Hepatocyte (in vitro differentiated cells): ENCODE measurements at places on chromosomes 2 and 18.

- DNase-seq = no peak
These were observed 27.6 kb downstream of the GALNT3 start for GRCh38 chr2:165766326-165766927.

GRCh38 chr2:197356136-197356535 is 45.6 kb upstream of the ANKRD44 start:
- no peak for DNase-seq

GRCh38 chr2:7666596-7667259 is 749.5 kb downstream of the RNF144A start:
- DNase-seq = no peak

GRCh38 chr2:137975280-137976271 is 11.3 kb downstream of the HNMT start:
- peak; percentile 47 for DNase-seq

DNA sequence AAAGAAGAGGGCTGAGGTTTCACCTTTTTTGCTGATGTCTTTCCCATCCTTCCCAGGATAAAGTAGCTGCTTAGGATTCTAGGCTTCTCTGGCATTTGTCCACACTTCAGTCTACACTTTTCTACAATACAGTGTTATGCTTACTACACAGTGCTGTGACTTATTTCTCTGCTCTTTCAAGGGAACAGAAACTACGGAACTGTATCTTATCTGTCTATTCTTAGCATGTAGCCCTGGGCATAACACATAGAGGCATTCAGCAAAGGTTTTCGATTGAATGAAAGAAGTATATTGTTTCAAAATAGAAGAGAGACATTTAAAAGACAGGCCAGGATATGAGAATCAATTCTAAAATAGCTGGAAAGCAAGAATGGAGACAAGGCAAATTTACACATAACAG is 110.9 kb downstream of the ARHGEF33 start:
- no peak for DNase-seq

GRCh38 chr18:50494569-50494968 is 65.3 kb upstream of the MAPK4 start:
- no peak for DNase-seq

DNA sequence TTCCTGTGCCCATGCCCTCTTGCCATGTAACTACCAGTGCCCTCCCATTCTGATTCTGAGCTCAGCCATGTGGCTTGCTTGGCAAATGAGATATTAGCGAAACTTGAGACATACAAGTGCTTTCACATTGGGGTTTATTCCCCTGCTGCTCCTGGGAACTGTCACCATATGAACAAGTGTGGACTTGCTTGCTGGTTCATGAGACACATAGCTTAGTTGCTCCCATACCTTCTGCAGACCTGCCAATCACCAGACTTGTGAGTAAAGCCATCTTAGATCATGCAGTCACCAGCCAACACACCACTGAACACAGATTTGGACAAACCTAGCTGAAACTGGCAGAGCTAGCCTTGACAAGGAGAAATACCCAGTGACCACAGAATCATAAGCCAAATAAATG is 155.1 kb downstream of the SS18 start:
- DNase-seq = no peak

DNA sequence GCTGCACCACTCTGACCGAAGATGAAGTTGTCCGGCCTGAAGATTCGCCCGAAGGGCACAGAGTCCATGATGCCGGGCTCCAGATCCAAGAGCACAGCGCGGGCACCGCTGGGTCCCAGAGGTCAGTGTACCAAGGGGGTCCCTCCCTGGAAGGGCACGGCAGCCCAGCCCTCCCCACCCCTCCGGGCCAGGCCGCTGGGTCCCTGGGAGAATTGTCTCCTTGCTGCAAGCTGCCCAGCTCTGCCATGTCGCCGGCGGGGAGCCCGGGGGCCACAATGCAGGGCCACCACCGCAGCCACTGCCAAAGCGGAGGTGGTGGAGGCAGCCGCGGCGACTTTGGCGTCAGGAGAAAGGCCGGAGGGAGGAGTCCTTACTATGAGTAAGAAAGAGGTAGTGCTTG is 189.5 kb upstream of the CYRIA start:
- DNase-seq = no peak

DNA sequence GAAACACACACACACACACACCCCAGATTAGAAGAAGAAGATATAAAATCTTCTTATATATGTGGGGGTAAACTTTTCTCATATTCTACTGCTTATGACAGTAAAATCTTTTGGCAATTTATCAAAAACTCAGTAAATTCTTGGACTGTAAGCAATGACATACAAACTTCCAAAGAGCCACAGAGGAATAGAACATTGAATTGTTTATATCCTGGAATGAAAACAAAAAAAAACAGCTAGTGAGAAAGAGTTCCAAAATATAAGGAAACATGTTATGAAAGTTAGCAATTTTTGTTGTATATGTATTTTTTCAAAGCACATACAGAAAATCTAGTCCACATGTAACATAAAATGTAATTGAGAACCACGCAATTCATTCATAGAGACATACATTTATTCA is 764.9 kb downstream of the DSC3 start:
- no peak for DNase-seq

DNA sequence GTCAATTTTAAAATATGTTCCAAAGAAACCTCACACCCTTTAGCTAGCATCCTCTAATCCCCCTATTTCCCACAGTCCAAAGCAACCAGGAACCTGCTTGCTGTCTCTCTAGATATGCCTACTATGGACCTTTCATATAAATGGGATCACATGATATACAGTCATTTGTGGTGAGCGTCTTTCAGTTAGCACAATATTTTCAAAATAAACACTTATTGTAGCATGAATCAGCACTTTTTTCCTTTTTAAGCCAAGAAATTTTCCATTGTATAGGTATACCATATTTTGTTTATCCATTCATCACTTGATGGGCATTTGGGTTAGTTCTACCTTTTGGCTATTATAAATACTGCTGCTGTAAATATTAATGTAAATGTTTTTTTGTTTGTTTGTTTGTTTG is 223.0 kb upstream of the DOK6 start:
- no peak for DNase-seq

- DNase-seq = no peak
These were observed 101.7 kb downstream of the ANKRD44 start for GRCh38 chr2:197208841-197209240.

GRCh38 chr2:67489396-67489795 is 92.3 kb downstream of the ETAA1 start:
- no peak for DNase-seq

DNA sequence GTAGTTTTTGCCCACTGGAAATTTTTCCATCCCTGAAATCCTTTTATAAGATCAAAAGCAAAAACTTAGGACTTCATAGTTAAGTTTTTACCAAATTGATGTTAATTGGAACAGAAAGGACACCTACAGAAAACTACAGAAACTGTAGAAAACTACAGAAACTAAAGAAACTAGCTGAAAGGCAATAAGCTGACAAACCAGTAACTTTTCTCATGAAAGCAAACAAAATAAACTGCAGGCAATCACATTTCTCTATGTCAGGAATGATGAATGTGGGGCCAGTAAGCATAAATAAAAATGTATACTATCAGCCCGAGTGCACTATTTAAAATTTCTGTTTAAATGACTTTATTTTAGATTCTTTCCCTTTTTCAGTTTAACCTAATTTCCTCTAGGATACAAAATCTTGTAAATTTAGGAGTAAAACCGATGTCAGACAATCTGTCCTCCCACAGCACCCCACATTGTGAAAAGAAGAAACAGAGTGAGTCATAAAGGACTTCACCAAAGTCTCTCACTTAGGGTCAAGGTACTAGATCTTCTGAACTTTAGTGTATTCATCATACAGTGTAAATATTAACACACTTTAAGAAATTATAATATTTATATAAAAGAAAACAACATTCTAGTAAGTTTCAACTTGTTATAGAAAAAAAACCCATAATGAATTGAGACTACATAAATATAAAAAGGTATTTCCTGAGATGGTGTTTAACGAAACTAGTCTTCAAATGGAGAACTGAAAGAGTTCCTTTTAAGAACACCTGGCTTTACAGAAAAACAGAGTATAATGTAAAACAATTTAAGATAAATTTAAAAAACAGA is 46.6 kb downstream of the USP40 start:
- DNase-seq = no peak

- no peak for DNase-seq
These were observed 32.3 kb downstream of the EMX1 start for GRCh38 chr2:72949642-72950041.

- no peak for DNase-seq
These were observed 331.8 kb downstream of the ALK start for GRCh38 chr2:29589440-29590103.

DNA sequence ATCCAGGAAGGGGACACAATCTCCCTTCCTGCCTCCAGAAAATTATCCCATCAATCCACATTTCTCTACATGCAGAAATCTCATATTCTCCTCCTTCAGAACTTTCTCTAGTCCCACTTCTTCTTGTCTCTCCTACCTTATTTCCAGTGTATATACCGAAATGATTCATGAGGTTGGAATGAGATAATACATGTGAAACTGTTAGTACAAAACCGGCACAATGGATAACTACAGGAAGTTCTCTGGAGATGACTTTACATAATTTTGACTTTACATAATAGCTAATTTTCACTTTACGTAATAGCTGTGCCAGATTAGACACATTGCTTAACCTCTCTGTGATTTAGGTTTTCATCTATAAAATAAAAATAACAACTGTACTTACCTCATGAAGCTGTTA is 801.3 kb downstream of the ERBB4 start:
- DNase-seq = no peak

- peak; percentile 3 for DNase-seq
These were observed 76.8 kb downstream of the ZFP36L2 start for GRCh38 chr2:43149482-43150107.

- DNase-seq = no peak
These were observed 6.3 kb upstream of the RALBP1 start for GRCh38 chr18:9468998-9469397.

DNA sequence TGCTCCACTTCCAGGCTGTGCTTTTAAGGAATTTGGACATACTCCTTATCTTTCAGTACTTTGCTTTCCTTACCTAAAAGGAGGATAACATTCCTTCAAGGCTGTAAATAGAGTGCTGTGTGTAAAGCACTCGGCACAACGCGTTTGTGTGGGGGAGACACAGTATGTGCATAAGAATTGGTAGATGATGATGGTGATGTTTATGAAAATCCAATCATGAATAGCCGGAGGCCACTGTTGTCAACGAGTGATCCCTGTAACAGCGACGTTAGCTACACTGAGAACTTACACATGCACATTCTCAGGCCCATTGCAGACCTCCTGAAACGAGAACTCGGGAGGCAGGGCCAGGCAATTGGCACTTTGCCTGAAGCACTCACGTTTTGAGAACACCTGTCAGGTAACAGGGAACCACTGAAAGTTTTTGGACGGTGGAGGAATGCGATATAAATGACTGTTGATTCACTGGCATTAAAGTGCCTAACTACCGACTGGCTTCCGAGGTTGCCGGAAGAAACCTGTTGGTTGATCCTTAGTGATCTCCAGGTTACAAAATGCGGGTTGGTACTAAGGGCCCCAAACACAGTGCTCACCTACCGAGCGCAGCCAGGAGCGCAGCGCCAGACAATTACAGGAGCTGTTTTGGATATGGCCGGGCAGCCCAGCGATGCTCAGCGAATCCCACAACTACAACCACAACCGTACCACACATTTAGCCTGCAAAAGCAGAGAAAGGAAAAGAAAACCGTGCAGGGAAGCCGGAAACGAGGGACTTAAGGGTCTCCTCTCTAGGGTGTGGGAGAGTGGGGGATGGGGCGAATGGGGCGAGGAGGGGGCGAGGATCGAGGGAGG is 1.0 kb upstream of the MAP4K4 start:
- peak; percentile 36 for DNase-seq
